Hematopoietic multipotent progenitor cell treated with erythropoietin and hydrocortisone succinate and interleukin-3 and kit ligand, for 15 days (in vitro differentiated cells): ENCODE measurements at places on chromosomes 7 and 10.

DNA sequence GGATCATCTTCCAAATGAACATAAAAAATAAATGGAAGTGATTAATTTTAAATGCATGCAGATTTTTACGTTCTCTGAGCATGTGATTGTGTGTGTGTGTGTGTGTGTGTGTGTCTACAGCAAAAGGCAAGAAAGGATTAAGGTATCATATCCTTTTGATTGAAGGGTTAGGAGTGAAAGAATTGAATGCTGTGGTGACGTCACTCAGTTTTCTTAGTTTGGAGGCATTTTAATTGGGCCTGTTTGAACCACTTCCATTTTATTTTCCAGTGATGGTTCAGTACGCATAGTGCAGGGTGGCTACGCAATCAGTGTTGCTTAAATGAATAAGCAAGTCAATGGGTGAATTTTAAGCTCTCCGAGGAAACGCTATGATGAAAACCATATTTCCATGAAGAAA lies 31.3 kb downstream of the TACC2 start:
- DNase-seq, result no peak

GRCh38 chr10:30854656-30855055 lies 177.0 kb downstream of the ZNF438 start:
- DNase-seq, result no peak

DNA sequence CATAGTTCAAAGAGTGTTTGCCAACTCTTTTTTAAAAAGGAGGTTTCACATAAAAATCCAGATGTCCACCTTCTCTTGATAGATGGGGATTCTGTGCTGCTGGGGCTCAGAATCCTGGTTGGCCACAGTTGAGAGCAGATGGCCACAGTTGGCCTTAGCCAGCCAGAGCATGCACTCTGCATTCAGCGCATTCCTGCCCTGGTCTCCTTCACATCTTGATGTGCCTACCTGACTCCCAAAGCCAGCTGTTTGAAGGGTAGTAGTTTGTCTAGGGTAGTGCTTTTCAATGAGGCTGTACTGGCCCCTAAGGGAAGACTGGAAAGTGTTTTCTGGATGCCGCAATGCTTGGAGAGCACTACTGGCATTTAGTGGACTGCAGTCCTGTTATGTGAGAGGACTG lies 208.1 kb upstream of the HDAC9 start:
- no peak for DNase-seq

DNA sequence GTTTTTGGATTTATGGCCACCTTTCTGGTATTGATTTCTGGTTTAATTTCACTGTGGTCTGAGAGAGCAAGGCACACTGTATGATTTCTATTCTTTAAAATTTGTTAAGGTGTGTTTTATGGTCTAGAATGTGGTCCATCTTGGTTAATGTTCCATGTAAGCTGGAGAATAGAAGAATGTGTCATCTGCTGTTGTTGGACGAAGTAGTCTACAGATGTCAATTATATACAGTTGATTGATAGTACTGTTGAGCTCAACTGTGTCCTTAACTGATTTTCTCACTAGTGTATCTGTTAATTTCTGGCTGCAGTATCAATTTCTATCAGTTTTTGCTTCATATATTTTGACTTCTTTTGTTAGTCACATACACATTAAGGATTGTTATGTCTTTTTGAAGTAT lies 127.1 kb downstream of the MLLT10 start:
- no peak for DNase-seq

DNA sequence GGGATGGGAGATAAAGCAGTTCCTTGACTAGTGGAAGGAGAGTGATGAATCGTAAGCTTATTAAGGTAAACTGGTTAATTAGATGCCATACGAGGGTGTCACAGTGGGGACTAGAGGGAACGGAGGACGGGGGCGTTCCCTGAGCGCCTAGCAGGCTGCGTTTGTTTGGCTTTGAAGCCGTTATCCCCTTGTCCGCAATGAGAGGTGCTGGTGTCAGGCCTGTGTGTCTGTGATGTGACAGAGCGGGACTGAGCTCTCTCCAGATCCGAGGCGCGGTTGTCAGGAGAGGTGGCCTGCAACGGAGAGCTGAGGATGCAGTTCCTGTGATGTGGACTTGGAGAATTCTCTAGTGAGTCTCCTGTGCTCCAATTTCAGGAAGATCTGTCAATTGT lies 60.0 kb upstream of the PRPS1L1 start:
- DNase-seq, result no peak
